ENCODE measurements at places on chromosomes 5 and 9.

- H3K27ac ChIP-seq: no peak overlapping the region
- DNase-seq: no peak
- no peaks in the 10 kb centered on the region for H3K27me3 ChIP-seq
- peaks cover 2% of the 10 kb centered on the region for H3K36me3 ChIP-seq
- H3K4me3 ChIP-seq: no peak overlapping the region
These were observed 23.6 kb downstream of the ATG10 start for GRCh38 chr5:81995407-81995806.

DNA sequence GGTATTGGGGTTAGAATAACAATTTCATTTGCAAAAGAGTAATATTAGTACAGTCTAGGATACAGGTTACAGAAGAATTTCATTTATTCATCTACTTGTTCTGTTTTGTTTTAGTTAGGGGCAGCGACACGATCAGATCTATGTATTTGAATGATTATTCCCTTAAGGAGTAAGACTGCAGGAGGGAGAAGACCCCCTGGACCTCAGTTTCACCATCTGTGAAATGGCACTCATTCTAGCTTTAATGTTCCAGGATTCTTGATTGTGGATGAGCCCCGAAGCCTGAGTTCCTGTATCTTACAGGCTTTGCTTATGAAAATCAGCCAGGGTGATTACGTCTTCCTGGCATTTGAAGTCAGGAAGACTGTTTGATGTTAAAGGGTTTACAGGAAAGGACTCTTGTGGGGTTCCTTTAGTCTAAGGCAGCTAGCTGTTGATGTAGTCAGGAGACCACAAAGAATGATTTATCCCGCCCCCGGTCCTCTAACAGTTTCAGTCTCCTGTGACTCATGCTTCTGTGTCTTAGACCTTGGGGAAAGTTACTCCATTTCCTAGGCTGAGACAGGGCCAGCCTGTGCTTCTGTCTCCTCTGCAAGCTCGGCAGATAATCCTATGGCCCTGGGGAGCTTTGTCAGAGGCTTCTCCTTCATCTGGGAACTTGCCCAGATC is 11.5 kb downstream of the SMIM3 start:
- H3K27me3 ChIP-seq: no peaks in the 10 kb centered on the region
- no peak overlapping the region for H3K4me3 ChIP-seq
- H3K27ac ChIP-seq: peak overlapping the region; percentile 36
- peak; percentile 76 for DNase-seq
- peaks cover 4% of the 10 kb centered on the region for H3K36me3 ChIP-seq

GRCh38 chr9:84404095-84404686 is 63.6 kb upstream of the SLC28A3 start:
- H3K27me3 ChIP-seq: no peaks in the 10 kb centered on the region
- H3K4me1 ChIP-seq: no peaks in the 10 kb centered on the region
- no peaks in the 10 kb centered on the region for H3K36me3 ChIP-seq
- DNase-seq: no peak

DNA sequence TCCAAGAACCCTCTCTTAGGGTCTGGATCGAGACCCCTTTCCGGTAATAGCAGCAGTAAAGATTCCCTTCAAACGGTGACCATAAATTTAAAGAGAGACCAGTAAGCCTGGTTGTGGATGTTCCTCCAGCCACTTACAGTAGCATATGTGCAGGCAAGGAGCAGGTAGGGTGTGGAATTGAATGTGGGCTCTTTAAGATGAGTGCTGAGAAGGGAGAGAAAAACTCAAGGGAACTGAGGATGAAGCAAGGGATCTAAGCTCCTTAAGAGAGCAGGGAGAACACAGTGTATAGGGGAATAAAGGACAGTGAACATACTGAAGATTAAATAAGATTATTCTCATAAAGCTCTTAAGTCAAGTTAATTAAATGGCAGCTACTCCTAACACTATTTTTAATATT is 51.3 kb downstream of the DPYSL3 start:
- H3K27me3 ChIP-seq: peaks cover 4% of the 10 kb centered on the region
- peaks cover 22% of the 10 kb centered on the region for H3K4me1 ChIP-seq
- H3K27ac ChIP-seq: no peak overlapping the region
- DNase-seq: no peak
- no peak overlapping the region for H3K4me3 ChIP-seq

GRCh38 chr5:16140944-16141343 is 38.6 kb downstream of the MARCHF11 start:
- H3K4me3 ChIP-seq: no peak overlapping the region
- H3K27me3 ChIP-seq: no peaks in the 10 kb centered on the region
- no peaks in the 10 kb centered on the region for H3K36me3 ChIP-seq
- no peak overlapping the region for H3K27ac ChIP-seq

DNA sequence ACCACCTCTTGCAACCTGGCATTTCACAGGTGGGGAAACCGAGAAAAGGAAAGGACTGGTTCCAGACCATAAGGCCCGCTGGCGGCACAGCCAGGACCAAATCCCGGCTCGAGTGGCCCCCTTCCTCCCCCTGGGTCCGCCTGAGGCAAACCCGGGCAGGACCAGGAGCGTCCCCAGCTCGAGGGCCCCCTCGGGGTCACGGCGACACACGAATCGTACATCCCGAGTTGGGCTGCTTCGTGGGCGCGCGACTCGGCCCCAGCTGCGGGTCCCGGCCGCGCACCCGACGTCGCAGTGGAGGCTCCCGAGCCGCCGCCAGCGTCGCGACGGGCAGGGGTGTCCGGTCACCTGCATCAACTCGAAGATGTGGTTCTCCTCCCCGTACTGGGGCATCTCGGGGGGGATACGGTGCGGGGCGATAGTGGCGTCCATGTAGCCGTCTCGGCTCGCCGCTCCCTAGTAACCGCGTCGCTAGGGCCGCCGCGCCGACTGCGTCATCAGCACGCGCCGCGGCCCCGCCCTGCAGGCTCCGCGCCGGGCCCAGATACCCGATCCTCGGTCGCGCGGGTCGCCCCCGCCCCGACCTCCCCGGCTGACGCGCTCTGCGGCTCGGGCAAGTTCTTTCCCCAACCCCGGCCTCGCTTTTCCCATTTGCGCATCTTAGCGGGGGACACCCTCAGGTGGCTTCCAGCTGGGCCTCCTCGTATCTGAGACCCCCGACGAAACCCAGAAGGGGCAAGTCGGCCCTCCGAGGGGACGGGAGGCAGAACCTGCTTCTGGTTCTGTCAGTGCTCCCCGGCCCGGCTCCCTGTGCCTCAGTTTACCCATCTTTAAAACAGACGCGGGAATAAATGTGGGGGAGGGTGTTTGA is at the start of gene AK8:
TSS of gene AK8 (minus strand) at position 461 of the 871 bp plus-strand sequence. CDS start at position 432, 29 bp downstream.
- H3K27me3 ChIP-seq: peaks cover 9% of the 10 kb centered on the region
- H3K27ac ChIP-seq: peak within 1 kb of the TSS; percentile 73
